Fibroblast of skin of left biceps (primary cell): ENCODE measurements at places on chromosomes 4 and X.
A peak's percentile ranks its signal among the peaks of the same experiment; 100 is the strongest.

DNA sequence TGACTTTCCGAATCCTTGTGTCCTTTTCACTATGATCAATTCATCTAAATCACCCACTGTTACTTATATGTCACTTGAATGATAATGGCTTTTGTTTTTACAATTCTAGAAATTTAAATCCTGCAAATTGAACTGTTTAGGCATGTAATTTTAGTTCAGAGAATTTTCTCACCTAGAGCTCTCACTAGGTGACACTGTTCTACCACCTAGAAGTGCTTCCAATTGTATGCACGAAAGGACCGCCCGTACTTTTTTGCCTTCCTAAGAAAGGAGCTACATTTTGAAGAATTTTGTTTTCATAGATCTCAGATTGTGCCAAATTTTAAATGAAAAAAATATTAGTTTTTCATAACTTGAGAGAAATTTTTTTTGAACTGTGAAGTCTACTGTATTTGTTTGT, 481.6 kb upstream of the FSTL5 start:
- DNase-seq: peak; percentile 10

GRCh38 chr4:3297066-3297859, 4.4 kb downstream of the RGS12 start:
- DNase-seq: no peak

DNA sequence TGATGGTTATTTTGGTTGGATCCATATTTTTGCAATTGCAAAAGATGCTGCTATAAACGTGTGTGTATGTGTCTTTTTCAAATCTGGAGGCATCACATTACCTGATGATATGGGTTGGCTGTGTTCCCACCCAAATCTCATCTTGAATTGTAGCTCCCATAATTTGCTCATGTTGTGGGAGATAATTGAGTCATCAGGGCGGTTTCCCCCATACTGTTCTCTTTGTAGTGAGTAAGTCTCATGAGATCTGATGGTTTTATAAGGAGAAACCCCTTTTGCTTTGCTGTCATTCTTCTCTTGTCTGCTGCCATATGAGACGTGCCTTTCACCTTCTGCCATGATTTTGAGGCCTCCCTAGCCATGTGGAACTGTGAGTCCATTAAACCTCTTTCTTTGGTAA, 33.4 kb downstream of the APOOL start:
- DNase-seq: no peak

DNA sequence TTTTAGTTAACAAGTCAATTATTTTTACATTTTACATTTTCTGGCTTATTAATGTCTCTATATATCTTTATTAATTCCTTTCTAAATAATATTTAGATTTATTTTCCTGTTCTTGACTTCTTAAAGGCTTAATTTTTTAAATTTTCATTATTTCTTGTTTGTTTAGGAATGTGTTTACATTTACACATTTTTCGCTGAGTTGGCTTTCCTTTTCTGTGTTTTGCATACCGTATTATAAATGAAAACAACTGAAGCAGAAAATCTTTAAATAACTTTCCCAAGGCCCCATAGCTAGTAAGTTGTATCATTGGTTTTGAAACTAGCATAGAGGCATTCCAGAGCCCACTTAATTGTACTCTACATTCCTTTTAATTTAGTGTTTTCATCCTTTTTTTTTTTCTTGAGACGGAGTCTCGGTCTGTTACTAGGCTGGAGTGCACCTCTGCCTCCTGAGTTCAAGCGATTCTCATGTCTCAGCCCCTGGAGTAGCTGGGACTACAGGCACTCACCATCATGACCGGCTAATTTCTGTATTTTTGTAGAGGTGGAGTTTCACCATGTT, 261.6 kb downstream of the IQCM start:
- DNase-seq: no peak
